ENCODE measurements at places on chromosomes 6 and 20. TPM values are rescaled to one million over a fixed set of nuclear protein-coding genes. Genes with fewer than 3 reads are reported as not detected.

- ATAC-seq, result no peak
- H3K4me3 ChIP-seq, result no peak overlapping the region
- H3K36me3 ChIP-seq, result peaks cover 47% of the 10 kb centered on the region
- no peak overlapping the region for H3K27ac ChIP-seq
- H3K4me1 ChIP-seq, result no peaks in the 10 kb centered on the region
Observed at GRCh38 chr6:90525421-90525820, 61.5 kb downstream of the MAP3K7 start.

DNA sequence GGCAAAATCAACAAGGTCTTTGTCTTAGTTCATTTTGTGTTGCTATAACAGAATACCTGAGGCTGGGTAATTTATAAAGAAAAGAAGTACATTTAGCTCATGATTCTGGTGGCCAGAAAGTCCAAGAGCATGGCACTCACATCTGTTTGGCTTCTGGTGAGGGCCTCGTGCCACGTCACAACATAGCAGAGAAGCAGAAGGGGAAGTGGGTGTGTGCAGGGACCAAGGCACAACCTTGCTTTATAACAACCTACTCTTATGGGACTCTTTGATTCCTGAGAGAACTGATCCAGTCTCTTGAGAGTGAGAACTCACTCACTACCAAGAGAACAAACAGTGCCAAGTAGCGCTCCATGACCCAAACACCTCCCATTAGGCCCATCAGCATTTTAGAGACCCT is 25.4 kb downstream of the GABRR2 start:
- H3K27me3 ChIP-seq, result no peaks in the 10 kb centered on the region
- no peaks in the 10 kb centered on the region for H3K4me1 ChIP-seq
- no peaks in the 10 kb centered on the region for H3K36me3 ChIP-seq
- no peak overlapping the region for H3K4me3 ChIP-seq
- ATAC-seq, result no peak

GRCh38 chr20:426566-426965 is 18.5 kb downstream of the RBCK1 start:
- no peaks in the 10 kb centered on the region for H3K27me3 ChIP-seq
- no peak overlapping the region for H3K4me3 ChIP-seq
- no peak overlapping the region for H3K27ac ChIP-seq
- no peak for ATAC-seq
- H3K4me1 ChIP-seq, result no peaks in the 10 kb centered on the region
- H3K36me3 ChIP-seq, result peaks cover 99% of the 10 kb centered on the region

GRCh38 chr6:22409486-22409885 is 112.7 kb upstream of the PRL start:
- H3K4me3 ChIP-seq, result no peak overlapping the region
- peaks cover 14% of the 10 kb centered on the region for H3K4me1 ChIP-seq
- no peak overlapping the region for H3K27ac ChIP-seq
- H3K36me3 ChIP-seq, result no peaks in the 10 kb centered on the region
- no peak for ATAC-seq
- H3K27me3 ChIP-seq, result no peaks in the 10 kb centered on the region

DNA sequence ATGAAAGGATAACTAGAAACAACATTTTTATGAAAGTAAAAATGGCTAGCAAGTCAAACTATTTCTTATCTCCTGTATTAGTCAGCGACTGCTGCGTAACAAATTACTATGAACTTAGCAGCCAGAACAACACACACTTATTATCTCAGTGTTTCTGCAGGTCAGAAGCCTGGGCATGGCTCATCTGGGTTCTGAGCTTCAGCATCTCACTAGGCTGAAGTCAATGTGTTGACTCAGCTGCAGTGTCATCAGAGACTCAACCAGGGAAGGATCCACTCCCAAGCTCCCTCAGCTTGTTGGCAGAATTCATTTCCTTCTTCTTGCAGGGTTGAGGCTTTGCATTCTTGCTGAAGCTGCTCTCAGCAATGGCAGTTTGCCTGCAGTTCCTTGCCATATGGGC is 33.2 kb upstream of the IGF2R start:
- H3K27me3 ChIP-seq, result no peaks in the 10 kb centered on the region
- no peak for ATAC-seq
- no peaks in the 10 kb centered on the region for H3K36me3 ChIP-seq
- no peak overlapping the region for H3K27ac ChIP-seq
- H3K4me1 ChIP-seq, result peaks cover 5% of the 10 kb centered on the region

ZC2HC1B gene
- not detected for total RNA-seq

Measured in gastroesophageal sphincter (tissue), 4 donors.